Mononuclear cell (primary cell): ENCODE measurements at places on chromosomes 3 and 15. TPM values are rescaled to one million over a fixed set of nuclear protein-coding genes. Genes with fewer than 3 reads are reported as not detected.

Gene TNFSF10
- 20.6 TPM for total RNA-seq

Gene MCTP2
- 55.9 TPM for total RNA-seq

Gene SOX14
- total RNA-seq: not detected

Gene OR5K1
- not detected for total RNA-seq

Gene CPN2
- total RNA-seq: not detected

Gene SLC6A11
- under 0.01 TPM for total RNA-seq

Gene IDH3A
- 40.5 TPM for total RNA-seq

Gene GOLGA8Q
- total RNA-seq: 1.8 TPM

Gene SLC49A4
- 27.5 TPM for total RNA-seq

Gene PLA2G4D
- not detected for total RNA-seq

Gene SERINC4
- not detected for total RNA-seq

Gene OIP5
- total RNA-seq: 0.21 TPM

Gene CFAP161
- 3.7 TPM for total RNA-seq

Gene THSD4
- 0.10 TPM for total RNA-seq

Gene KCNMB2
- total RNA-seq: not detected

Gene FBXL2
- total RNA-seq: 0.10 TPM

Gene LSAMP
- not detected for total RNA-seq

Gene ADAMTS9
- not detected for total RNA-seq

Gene RAB6B
- 0.52 TPM for total RNA-seq

Gene POTEB3
- total RNA-seq: not detected

Gene LMAN1L
- 0.21 TPM for total RNA-seq

Gene AAGAB
- 26.6 TPM for total RNA-seq

Gene C3orf70
- total RNA-seq: not detected

Gene SHC4
- 0.10 TPM for total RNA-seq

Gene CLK3
- 158 TPM for total RNA-seq

Gene TGM4
- not detected for total RNA-seq

Gene PPM1M
- total RNA-seq: 31.2 TPM

Gene THBS1
- total RNA-seq: 171 TPM

Gene CEP19
- total RNA-seq: 0.73 TPM

Gene PPP4R2
- 74.1 TPM for total RNA-seq

Gene ADAMTS17
- total RNA-seq: 7.6 TPM

Gene SLC2A2
- total RNA-seq: not detected

Gene ATP10A
- 15.8 TPM for total RNA-seq

Gene RBP2
- not detected for total RNA-seq

Gene GABRG3
- under 0.01 TPM for total RNA-seq

Gene COMMD2
- 39.8 TPM for total RNA-seq

Gene SSUH2
- not detected for total RNA-seq

Gene AHSG
- not detected for total RNA-seq

Gene A4GNT
- total RNA-seq: not detected

Gene XCR1
- 1.0 TPM for total RNA-seq

Gene TTC21A
- total RNA-seq: 5.6 TPM

Gene GREM1
- total RNA-seq: 0.10 TPM
